ENCODE measurements at places on chromosomes 7 and 10. TPM values are rescaled to one million over a fixed set of nuclear protein-coding genes. Genes with fewer than 3 reads are reported as not detected.

DNA sequence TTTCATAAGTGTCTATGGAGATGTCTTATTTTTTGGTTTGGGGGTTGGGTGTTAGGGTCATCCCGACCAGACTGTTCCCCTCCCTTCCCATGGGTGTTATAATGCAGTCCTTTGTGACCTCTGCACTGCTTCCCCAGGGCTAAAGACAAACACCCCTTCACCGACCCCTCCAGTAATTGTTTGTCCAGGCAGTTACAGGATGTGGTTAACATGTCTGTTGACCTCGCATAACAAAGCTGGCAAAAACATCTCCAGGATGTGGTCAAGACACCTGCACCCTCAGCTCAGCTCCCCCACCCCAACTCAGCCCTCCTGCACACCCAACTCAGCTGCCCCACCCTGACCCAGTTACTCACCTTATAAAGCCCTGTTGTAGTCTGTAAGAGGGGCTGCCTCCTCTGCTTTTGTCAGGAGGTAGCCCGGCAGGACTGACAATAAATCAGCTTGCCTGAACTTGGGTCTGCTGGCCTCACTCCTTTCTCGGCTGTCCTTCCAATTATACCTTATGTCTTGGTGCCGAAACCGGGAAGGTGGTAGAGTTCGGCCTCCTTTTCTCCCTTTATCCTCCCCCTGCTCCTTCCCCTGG lies 102.2 kb downstream of the ZNF92 start:
- DNase-seq = peak; percentile 83

DNA sequence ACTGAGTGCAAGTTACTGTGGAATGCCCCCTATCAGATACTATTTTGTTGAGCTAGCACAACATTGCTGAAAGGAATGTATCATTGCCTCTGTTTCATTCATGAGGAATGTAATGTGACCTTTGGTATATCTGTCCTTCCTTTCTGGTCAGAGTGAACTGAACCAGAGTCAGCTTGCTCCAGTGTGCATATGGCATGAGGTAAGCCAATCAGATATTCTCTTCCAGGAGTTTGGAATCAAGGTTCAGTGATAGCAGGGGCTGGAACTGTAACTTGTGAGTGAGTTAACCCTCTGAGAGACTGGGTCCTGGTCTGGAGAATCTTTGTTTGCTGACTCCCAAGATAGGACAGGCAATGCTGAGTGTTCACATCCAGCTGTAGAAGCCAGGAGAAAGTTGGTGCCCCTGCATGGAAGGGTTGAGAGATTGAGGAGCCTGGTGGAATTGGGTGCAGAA lies 45.3 kb upstream of the OSBPL3 start:
- DNase-seq = peak; percentile 92

DNA sequence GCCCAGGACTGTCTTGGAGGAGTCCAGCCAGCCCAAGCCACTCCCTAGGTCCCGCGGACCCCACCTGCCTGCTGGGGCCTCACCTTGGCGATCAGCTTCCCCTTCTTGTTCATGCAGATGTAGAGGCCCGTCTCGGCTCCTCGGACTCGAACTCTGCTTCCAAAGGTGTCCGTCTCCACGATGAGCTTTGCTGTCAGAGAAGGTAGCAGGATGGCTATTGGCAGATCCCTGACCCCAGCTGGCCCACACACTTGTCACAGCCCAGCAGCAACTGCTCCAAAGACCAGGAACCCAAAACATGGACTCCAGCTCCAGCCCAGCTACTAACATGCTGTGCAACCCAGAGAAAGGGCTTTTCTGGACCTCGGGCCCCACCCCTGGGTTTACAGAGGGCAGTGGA lies 4.5 kb downstream of the FGF8 start:
- DNase-seq = no peak

Gene GOLGA7B
- not detected for total RNA-seq

Gene CYP2C9
- total RNA-seq = not detected

GRCh38 chr10:98536551-98536950 lies 89.8 kb upstream of the HPS1 start:
- peak; percentile 38 for DNase-seq

- DNase-seq = no peak
Observed at GRCh38 chr10:97090035-97090434, 95.7 kb downstream of the SLIT1 start.

Gene MKX
- total RNA-seq = 0.64 TPM

Gene PILRA
- total RNA-seq = 0.54 TPM

- DNase-seq = no peak
Observed at GRCh38 chr10:76001461-76001860, 570.0 kb downstream of the LRMDA start.
